ENCODE measurements at places on chromosomes 16 and 17.

DNA sequence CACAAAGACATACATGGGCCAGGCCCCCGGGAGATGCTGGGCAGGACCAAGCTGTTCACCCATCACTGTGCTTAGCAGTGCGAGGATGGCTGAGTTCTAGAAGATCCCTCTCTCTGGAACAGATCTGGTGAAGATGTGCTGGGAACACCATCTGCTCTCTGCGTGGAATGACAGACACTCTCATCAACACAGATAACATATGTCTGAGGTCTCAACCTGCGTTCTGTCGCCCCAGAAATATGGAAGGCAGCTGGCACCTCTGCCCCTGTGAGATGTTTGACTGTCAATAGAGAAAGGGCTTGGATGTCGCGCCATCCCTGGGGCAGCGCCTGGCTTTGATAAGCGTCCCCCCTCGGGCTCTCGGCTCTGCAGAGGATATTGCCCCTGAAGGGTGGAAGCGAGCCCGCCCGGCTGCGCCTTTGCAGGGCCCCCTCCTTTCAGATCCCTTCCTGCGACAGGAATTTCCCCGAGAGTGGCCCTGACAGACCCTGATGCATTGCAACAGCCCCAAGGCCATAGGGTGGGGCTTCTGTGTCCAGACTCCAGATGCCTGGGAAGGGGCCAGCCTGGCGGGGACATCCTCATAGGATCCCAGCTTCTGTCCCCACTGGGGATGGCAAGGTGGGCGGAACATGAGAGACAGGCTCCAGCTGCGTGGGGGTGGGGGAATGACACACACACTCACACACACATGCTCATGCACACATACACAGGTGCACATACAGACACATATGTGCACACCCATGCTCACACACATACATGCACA lies 86.9 kb upstream of the ZNF469 start:
- DNase-seq, result no peak
- H3K27me3 ChIP-seq, result no peaks in the 10 kb centered on the region
- no peaks in the 10 kb centered on the region for H3K36me3 ChIP-seq
- H3K4me3 ChIP-seq, result no peak overlapping the region
- no peak overlapping the region for H3K27ac ChIP-seq

- H3K27me3 ChIP-seq, result no peaks in the 10 kb centered on the region
- no peak overlapping the region for H3K27ac ChIP-seq
- H3K36me3 ChIP-seq, result peaks cover 6% of the 10 kb centered on the region
- DNase-seq, result no peak
- no peak overlapping the region for H3K4me3 ChIP-seq
- H3K4me1 ChIP-seq, result peaks cover 22% of the 10 kb centered on the region
These were observed 53.2 kb downstream of the CDYL2 start for GRCh38 chr16:80751167-80751566.

GRCh38 chr16:81593481-81593880 lies 148.9 kb downstream of the CMIP start:
- peaks cover 28% of the 10 kb centered on the region for H3K4me1 ChIP-seq
- no peak overlapping the region for H3K4me3 ChIP-seq
- H3K27me3 ChIP-seq, result no peaks in the 10 kb centered on the region
- no peaks in the 10 kb centered on the region for H3K36me3 ChIP-seq
- no peak for DNase-seq

DNA sequence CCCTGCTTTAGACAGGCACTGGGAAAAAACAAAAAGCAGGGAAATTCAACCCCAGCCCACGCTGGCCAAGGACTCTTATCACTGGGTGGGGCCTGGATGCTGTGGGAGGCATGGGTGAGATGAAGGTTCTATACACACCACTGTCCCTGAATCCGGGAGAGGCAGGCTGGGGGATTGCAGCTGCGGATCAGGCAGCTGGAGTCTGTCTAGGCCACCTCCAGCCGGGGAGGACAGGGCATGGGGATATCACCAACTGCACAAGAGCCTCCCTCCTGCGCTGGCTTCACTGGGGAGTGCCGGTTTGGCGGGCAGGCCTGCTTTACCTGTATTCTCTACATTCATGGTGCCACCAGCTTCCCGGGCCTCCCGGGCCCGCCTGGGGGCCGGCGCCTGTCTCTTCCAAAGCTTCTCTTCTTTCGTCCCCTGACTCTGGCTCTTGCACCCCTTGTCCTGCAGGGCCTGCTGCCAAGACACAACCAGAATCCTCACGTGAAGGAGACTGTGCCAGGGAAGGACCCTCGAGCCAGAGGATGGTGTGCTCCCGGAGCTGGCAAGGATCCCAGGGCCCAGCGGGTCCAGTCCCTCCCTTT lies 13.9 kb downstream of the KIFC3 start:
- H3K4me3 ChIP-seq, result no peak overlapping the region
- DNase-seq, result no peak
- no peaks in the 10 kb centered on the region for H3K36me3 ChIP-seq
- H3K27me3 ChIP-seq, result peaks cover 2% of the 10 kb centered on the region
- H3K27ac ChIP-seq, result no peak overlapping the region

DNA sequence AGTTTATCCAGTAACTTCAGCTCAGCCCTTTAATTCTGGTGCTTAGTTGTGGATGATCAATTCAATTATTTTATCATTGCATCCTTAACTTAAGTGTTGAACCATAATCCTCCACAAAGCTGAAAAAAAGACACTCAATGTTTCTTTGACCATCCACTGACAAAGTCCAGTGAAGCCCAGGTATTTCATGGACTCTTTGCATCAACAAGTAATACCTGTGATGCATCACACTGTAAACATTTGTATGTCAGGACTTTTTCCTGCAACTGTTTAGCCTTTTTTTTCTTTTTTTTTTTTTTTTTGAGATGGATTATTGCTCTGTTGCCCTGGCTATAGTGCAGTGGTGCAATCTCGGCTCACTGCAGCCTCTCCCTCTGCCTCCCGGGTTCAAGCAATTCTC lies 6.6 kb upstream of the NFAT5 start:
- H3K36me3 ChIP-seq, result no peaks in the 10 kb centered on the region
- no peak for DNase-seq
- peaks cover 33% of the 10 kb centered on the region for H3K4me1 ChIP-seq
- H3K27ac ChIP-seq, result no peak overlapping the region
- H3K4me3 ChIP-seq, result no peak overlapping the region

DNA sequence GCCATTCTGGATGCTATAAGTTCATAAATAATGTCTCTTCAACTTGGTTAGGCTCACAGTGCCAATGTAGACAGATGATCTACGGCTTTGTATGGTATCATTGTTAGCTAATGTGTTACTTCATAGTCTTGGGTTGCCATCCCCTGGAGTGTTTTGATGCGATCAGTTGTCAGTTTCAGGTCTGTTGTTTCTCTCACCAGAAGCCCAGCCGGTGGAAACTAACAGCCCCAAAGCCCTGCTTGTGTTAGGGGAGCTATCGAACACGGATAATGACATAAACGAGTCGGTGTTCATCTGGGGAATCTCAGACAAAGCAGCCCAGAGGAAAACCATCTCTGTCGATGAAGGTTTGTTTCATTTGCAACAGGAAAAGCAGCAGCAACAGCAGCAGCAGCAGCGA lies 107.4 kb upstream of the ANKFN1 start:
- no peaks in the 10 kb centered on the region for H3K4me1 ChIP-seq
- no peak overlapping the region for H3K27ac ChIP-seq
- no peak overlapping the region for H3K4me3 ChIP-seq
- H3K27me3 ChIP-seq, result no peaks in the 10 kb centered on the region
- H3K36me3 ChIP-seq, result no peaks in the 10 kb centered on the region

DNA sequence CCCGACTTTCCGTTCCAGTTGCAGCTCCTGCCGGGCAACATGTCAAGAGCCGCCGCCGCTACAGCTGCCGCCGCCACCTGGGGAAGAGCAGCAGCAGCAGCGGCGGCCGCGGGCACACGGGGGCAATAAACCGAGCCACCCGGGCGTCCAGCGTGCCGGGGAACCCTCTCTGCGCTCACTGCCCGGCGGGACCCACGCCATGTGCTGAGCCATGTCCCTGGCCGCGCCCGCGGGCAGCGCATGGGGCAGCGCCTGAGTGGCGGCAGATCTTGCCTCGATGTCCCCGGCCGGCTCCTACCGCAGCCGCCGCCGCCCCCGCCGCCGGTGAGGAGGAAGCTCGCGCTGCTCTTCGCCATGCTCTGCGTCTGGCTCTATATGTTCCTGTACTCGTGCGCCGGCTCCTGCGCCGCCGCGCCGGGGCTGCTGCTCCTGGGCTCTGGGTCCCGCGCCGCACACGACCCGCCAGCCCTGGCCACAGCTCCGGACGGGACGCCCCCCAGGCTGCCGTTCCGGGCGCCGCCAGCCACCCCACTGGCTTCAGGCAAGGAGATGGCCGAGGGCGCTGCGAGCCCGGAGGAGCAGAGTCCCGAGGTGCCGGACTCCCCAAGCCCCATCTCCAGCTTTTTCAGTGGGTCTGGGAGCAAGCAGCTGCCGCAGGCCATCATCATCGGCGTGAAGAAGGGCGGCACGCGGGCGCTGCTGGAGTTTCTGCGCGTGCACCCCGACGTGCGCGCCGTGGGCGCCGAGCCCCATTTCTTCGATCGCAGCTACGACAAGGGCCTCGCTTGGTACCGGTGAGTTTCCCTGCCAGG lies 604 bp downstream of the HS3ST3B1 start:
- DNase-seq, result no peak
- peaks cover 64% of the 10 kb centered on the region for H3K4me1 ChIP-seq
- H3K4me3 ChIP-seq, result peak overlapping the region; percentile 84
- H3K27ac ChIP-seq, result peak overlapping the region; percentile 97
- peaks cover 31% of the 10 kb centered on the region for H3K36me3 ChIP-seq
- H3K27me3 ChIP-seq, result peaks cover 20% of the 10 kb centered on the region

DNA sequence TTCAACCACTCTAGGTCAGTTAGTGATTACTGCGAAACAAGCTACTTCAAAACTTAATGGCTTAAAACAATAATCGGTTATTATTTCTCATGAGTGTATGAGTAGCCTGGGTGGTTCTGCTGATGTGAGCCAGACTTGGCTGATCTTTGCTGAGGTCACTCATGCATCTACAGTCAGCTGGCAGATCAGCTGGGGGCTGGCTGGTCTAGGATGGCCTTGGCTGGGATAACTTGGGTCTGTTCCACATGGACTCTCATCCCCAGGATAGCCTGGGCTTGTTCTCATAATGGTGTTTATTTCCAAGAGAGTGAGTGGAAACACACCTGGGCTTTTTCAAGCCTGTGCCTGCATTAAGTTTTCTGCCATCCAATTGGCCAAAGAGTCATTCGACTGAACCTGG lies 13.0 kb downstream of the CCDC182 start:
- peaks cover 12% of the 10 kb centered on the region for H3K27me3 ChIP-seq
- no peak for DNase-seq
- no peaks in the 10 kb centered on the region for H3K36me3 ChIP-seq
- H3K27ac ChIP-seq, result no peak overlapping the region
- H3K4me3 ChIP-seq, result no peak overlapping the region
- H3K4me1 ChIP-seq, result no peaks in the 10 kb centered on the region

DNA sequence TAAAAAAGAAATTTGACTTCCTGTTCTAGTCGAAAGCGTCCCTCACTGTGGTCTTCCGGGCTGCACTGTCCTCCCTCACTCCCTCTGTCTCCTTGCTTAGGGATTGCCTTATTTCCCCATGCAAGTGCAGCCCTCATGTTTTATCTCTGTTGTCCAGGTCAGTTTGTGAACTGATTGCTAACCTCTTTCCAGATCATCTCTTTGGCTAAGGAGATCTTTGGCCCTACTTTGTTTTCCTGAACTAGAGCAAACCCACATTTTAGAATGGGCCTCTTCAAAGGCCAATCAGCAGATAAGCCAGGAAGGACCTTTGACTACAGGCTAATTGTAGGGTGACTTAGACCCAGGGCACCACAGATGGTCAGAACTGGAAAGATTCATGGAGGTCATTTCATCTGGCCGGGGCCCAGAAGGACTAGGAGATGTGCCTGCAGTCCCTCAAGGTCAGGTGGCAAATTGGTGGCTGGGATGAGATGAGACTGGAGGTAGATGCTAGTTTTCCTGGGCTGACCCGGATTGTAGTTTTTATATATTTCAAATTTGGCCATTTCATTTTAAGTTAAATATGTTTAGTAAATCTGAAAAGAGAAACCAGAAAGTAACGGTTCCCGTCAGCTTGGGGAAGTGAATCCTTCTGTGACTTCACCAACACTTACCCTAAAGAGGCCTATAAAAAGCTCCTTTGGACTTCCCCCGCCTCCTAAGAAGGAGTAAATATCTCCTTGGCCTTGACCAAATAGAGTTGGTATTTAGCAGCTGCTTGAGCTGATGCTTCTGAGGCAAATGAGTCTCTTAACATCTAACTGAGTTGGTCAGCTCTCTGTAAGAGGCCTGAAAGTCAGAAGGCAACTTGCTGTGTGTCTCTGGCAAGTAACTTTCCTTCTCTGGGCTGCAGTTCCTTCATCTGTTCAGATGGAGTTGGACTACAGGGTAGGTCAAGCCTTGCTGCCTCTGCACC lies 6.2 kb upstream of the SLC25A19 start:
- H3K4me3 ChIP-seq, result peak overlapping the region; percentile 46
- H3K4me1 ChIP-seq, result peaks cover 36% of the 10 kb centered on the region
- no peak for DNase-seq
- H3K36me3 ChIP-seq, result peaks cover 2% of the 10 kb centered on the region
- peak overlapping the region; percentile 87 for H3K27ac ChIP-seq

- H3K27me3 ChIP-seq, result no peaks in the 10 kb centered on the region
- no peak overlapping the region for H3K27ac ChIP-seq
- H3K4me3 ChIP-seq, result no peak overlapping the region
- no peak for DNase-seq
- H3K4me1 ChIP-seq, result peaks cover 21% of the 10 kb centered on the region
These were observed 4.4 kb downstream of the NTAN1 start for GRCh38 chr16:15051387-15051951.

GRCh38 chr17:67283731-67284516 lies 38.9 kb upstream of the HELZ start:
- no peaks in the 10 kb centered on the region for H3K4me1 ChIP-seq
- no peaks in the 10 kb centered on the region for H3K36me3 ChIP-seq
- no peak for DNase-seq
- peaks cover 3% of the 10 kb centered on the region for H3K27me3 ChIP-seq

DNA sequence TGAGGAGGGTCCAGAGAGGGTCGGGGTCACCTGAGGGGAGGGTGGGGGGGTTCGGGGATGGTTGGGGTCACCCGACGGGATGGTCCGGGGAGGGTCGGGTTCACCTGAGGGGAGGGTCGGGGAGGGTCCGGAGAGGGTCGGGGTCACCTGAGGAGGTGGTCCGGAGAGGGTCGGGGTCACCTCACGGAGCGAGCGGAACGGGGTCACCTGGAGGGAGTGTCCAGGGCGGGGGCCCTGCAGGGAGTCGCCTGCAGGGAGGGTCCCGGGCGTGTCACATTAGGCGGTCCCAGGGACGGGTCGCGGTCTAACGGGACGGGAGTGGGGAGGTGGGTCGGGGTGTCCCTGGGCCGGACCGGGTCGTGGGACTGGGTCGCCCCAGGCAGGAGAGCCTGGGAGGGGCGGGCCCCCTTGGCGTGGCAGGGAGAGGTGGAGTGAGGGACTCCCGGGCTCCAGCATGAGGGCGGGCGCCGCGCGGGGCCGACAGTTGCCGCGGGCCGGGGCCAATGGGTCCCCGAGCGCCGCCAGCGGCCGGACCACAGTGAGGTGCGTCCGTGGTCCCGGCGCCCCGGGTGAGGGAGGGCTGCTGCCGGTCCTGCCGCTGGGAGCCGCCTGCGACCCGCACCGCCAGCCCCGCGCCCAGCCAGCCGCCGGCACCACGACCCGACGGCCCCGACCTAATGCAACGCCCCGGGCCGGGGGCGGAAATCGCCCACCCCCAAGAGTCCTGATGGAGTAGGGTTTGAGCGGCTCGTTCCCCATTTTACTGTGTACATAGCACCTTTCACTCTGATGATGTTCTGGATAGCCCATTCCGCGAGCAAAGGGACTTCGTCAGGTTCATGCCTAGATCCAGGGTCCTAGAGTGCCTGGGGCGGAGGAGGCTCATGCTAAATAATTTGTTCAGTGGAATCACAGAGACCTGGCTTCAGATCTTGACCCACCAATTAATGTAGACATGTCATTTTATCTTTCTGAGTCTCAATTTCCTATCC lies 1.2 kb upstream of the ABCA3 start:
- no peak for DNase-seq
- peaks cover 3% of the 10 kb centered on the region for H3K36me3 ChIP-seq
- H3K4me3 ChIP-seq, result no peak overlapping the region
- peaks cover 30% of the 10 kb centered on the region for H3K27me3 ChIP-seq
